ENCODE measurements at places on chromosomes 6 and 20.

- no peak for DNase-seq
Measured at GRCh38 chr6:13511913-13512717, 24.7 kb upstream of the GFOD1 start.

GRCh38 chr20:21339499-21339898 is 36.4 kb downstream of the XRN2 start:
- DNase-seq, result no peak

- DNase-seq, result no peak
Measured at GRCh38 chr6:113433335-113433991, 423.7 kb upstream of the MARCKS start.

DNA sequence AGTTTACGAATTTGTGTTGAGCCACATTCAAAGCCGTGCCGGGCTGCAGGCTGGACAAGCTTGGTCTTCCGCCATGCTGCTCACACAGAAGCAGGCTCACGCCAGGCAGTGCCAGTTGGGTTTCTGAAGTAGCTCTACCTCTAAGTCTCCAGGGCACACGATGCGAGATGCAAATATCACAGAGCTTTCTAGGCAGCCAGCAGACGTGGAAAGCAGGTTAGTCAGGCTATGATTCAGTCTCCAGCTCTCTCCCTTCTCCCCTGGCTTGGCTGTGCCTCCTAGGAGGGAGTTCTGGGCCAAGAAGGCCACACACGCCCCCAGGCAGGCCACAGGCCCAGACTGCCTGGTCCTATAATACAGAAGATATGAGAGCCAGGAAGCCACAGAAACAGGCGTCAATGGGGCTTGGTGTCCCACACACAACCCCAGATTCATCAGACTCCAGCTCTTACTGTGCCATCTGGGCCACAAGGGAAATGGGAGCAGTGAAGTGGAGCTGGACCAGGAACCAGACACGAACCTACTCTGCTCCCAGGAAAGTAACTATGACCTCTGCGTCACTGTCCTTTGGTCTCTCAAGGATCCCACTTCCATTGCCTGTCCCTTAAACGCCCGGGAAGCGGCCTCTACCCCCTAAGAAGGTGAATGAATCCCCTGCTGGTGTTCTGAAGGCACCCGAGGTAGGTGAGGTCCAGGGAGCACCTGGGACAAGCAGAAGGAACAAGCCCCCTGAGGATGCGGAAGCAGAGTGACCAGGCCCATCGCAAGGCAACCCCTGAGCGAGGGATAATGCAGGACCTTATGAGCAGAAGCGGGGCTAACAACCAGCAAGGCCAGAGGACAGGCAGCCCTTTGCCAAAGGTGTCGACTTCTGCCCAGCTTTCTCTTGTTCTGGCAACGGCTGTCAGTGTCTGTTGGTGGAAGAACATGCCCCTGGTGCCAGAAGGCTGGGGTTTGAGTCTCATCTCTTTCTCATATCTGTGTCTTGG is 61.2 kb downstream of the GFOD1 start:
- DNase-seq, result peak; percentile 52

- no peak for DNase-seq
Measured at GRCh38 chr6:107809966-107810365, 14.1 kb downstream of the SCML4 start.

DNA sequence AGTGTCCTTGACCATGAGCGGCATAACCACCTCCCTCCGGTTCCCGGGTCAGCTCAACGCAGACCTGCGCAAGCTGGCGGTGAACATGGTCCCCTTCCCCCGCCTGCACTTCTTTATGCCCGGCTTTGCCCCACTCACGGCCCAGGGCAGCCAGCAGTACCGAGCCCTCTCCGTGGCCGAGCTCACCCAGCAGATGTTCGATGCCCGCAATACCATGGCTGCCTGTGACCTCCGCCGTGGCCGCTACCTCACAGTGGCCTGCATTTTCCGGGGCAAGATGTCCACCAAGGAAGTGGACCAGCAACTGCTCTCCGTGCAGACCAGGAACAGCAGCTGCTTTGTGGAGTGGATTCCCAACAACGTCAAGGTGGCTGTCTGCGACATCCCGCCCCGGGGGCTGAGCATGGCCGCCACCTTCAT is 4.9 kb downstream of the TUBB1 start:
- no peak for DNase-seq

- DNase-seq, result no peak
Measured at GRCh38 chr6:159720708-159721107, 6.6 kb upstream of the WTAP start.

DNA sequence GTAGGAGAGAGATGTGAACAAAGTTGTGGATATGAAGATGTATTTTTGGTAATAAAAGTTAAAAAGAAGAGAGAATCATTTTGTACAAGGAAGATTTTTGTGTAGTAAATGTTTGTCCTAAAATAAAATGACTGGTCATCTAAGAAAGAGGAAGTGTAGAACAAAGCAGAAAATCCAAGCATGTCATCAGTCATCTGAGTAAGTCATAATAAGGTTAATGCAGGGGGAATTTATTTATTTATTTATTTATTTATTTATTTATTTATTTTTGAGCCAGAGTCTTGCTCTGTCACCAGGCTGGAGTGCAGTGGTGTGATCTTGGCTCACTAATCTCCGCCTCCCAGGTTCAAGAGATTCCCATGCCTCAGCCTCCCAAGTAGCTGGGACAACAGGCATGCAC is 15.7 kb upstream of the CGA start:
- DNase-seq, result no peak

- DNase-seq, result no peak
Measured at GRCh38 chr6:115750946-115751345, 309.7 kb downstream of the FRK start.

DNA sequence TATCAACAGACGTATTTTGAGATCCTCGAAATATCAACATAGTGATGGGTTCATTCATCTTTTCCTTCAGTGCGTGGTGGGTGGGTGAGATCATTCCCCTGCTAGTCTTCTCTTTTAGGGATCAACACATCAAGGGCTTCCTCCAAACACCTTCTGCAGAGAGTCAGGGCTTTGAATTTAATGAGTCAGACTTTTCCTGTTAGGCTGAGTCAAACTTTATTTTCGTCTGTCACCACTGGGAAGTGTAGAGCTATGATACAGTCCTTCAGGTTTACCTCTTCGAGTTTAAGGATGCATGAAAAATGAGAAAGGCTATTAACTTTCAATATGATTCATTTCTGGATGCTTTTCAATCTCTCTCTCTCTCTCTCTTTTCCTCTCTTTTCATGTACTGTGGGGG is 189.1 kb downstream of the BMP2 start:
- DNase-seq, result no peak

DNA sequence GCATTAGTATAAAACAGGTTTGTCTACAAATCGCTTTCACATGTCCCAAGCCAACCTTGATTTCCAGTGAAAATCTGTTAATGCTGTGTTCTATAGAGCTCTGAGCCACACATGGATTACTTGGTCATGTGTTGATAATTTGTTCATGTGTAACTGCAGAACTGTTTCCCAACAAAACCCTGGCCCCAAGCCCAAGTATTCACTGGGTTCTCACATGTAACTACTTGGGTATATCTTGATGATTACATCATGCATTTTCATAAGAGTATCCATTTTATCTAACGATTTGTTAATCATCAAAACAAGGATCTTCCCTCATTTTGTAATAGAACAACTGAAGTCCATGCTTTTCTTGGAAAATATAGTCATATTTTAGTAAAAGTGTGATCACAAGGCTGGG is 657.6 kb downstream of the PRKN start:
- DNase-seq, result no peak

- DNase-seq, result no peak
Measured at GRCh38 chr20:60584221-60584620, 626.0 kb downstream of the CDH26 start.

- no peak for DNase-seq
Measured at GRCh38 chr20:45183084-45183483, 8.4 kb downstream of the PI3 start.

- DNase-seq, result no peak
Measured at GRCh38 chr6:43096451-43097097, 20.5 kb downstream of the PTK7 start.

GRCh38 chr6:36566418-36566905 is 19.2 kb upstream of the STK38 start:
- no peak for DNase-seq

DNA sequence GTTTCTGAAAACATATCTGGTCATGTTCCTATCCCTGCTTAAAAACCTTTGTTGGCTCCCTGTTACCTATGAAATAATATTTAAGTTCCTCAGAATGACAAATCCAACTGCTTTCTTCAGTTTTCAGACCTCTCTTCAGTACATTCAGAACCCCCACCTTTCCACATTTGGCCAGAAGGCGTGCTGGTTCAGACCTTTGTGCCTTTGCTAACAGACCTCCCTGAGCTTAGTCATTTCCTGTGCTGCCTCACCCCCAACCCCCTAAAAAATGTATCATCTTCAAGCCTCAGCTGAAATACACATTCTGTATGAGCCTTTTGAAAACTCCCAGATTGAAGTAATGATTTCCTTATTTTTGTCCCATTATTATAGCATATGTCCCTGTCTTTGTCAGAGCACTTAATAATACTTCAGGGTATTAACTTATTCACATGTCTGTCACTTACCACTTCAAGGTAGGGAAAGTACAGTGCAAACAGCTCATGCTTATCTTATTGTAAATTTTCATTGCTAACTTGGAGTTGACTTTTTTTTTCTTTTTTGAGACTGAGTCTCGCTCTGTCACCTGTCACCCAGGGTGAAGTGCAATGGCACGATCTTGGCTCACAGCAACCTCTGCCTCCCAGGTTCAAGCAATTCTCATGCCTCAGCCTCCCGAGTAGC is 19.7 kb downstream of the FAM217A start:
- peak; percentile 57 for DNase-seq

DNA sequence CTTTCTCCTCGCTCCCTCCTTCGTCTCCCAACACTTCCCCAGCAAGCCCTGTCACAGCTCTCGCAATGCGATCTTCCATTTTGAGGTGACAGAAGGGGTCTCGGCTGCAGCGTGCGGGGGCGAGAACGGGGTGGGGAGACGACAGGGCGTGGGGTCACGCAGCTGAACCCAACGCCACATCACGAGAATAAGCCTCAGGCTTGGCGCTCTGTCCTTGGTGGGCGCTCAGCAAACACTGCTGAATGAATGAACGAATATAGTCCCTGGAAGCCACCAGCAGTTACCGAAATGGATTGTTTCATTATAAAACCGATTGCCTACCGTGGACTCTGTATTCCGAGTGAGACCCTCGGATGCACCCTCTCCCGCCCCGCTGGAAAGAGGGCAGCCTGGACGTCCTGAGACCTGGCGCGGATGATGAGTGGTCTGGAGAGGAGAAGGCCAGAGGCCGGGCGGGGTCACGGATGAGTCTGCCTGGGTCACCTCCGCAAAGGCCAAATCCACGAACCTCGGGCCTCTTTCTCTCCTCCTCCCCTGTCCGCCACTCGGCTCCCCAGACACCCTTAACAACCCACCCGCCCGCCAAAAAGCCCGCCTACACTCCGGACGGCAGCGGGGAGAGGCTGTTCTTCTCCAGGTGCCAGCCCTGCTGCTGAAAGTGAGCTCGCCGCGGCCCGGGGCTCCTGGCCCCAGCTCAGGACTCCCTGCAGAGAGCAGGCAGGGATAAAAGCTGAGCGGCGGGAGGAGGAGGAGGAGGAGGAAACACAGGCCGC is 3.7 kb downstream of the NRN1 start:
- DNase-seq, result no peak

All from stimulated activated CD8-positive, alpha-beta memory T cell treated with anti-CD3 and anti-CD28 coated beads, Interleukin-15, amount 100 ng/mL, for 48 hours (primary cell).